Esophagus muscularis mucosa (tissue), 4 donors: ENCODE measurements at places on chromosomes 11 and 22. TPM values are rescaled to one million over a fixed set of nuclear protein-coding genes. Genes with fewer than 3 reads are reported as not detected.

GRCh38 chr11:111623527-111624030 lies 21.3 kb downstream of the SIK2 start:
- no peak for DNase-seq

DNA sequence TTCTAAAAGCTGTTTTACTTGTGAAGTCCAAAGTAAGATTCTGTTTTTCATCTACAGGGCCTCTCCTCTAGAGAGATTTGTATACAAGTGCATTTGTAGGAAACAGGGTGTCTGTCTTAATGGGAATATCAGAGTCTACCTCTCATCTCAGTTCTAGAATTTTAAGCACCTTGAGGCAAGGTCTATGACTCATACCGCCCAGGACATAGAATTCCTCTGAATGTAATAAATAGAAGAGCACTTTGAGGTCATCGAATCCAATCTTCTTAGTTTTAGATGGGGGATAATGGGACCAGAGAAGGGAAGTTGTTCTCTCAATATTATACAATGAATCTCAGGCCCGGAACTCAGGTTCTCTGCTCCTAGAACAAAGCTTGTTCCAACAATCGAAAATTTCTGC lies 101.8 kb upstream of the TIMP3 start:
- DNase-seq, result no peak

- no peak for DNase-seq
Observed at GRCh38 chr11:125211948-125212340, 47.4 kb downstream of the PKNOX2 start.

GRCh38 chr22:32058656-32059260 lies 15.7 kb downstream of the SLC5A1 start:
- DNase-seq, result no peak

DNA sequence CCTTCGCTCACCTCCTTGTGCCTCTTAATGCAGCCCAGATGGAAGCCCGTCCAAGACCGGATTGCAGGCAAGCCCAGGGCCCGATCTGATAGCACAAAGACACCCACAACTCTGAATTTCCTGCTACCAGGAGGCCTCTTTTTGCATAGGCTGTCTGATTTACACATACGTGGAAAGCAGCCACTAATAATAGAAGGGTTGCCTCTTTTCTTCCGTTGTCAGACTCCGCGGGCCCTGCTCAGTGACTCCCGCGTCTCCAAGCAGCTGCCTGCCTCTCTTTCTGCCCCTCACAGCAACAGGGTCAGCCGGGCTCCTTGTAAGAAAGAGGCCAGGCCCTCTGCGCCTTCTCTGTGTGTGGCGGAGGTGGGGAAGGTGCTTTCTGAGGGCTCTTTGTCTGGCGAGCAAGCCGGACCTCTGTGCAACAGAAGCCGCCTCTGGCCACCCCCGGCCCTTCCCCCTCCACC lies 26.7 kb downstream of the FLI1 start:
- no peak for DNase-seq

GRCh38 chr11:44557464-44557863 lies 8.0 kb upstream of the CD82 start:
- no peak for DNase-seq

DNA sequence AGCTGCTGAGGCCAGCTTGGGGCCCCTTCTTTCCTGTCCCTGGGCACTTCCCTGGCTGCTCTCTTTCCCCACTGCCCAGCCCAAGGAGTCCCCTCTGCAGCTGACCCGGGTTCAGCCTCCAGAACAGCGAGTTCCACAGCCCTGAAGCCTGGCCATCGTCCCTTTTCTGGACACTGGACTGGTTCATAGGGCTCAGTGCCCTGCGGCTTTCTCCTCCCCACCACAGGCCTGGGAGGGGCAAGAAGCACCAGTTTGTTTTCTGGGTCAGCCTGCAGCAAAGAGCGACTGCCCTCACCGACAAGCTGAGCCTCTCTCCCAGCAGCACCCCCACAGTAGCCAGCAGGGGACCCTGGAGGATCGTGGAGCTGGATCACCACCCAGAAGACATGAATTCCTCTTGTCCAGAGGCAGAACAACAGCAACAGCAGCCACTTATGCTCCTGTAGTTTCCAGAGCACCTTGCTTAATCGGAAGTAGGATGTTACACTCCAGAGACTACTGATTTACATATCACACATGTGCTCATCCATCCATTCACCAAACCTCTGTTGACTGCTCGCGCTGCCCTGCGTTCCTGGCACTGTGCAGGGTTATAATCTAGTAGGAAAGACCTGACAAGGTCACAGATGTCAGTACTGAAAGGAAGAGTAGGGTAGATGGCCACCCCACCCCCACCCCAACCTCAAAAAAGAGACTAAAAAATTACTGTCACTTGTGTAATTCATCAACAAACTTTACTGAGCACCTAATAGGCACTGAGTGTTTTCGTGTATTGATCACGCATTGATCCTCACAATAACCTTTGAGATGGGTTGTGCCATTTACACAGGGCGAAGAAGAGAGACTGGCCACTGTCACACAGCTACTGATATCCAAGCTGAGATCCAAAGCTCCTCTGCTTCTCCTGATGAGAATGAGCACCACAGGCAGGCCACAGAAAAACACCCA lies 13.0 kb upstream of the CXCR5 start:
- DNase-seq, result no peak

- peak; percentile 84 for DNase-seq
Observed at GRCh38 chr11:119484741-119485605, 62.0 kb upstream of the THY1 start.

The RFPL1 gene
- not detected for total RNA-seq

The CYP2D6 gene
- not detected for total RNA-seq

The SCO2 gene
- 3.1 TPM for total RNA-seq

The THYN1 gene
- total RNA-seq, result 59.6 TPM
